ENCODE measurements at places on chromosomes 16 and 17.

- peak; percentile 45 for DNase-seq
Observed at GRCh38 chr17:57104461-57105175, 19.6 kb downstream of the AKAP1 start.

GRCh38 chr16:57863434-57864160 lies 61.3 kb upstream of the KIFC3 start:
- peak; percentile 88 for DNase-seq

GRCh38 chr16:31130899-31131298 lies 4.6 kb downstream of the PRSS8 start:
- no peak for DNase-seq

GRCh38 chr17:28956112-28956511 lies 4.8 kb upstream of the PHF12 start:
- no peak for DNase-seq

GRCh38 chr16:20847550-20847949 lies 41.2 kb downstream of the REXO5 start:
- no peak for DNase-seq

DNA sequence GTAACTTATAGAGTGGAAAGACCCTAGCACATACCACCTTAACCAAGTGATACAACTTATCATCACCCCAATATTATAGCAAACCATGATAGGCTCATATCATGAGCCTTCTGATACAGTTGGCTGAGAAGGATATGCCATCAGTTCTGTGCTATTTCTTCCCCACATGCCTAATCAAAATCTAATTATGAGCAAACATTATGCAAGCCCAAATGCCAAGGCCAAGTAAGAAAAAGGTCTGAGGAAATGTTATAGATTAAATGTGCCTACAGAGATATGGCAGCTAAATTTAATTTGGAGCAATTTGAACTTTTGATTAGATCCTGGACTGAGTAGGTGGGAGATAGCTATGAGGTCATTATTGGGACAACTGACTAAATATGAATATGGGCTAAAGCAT lies 225.9 kb upstream of the PMFBP1 start:
- DNase-seq = no peak

DNA sequence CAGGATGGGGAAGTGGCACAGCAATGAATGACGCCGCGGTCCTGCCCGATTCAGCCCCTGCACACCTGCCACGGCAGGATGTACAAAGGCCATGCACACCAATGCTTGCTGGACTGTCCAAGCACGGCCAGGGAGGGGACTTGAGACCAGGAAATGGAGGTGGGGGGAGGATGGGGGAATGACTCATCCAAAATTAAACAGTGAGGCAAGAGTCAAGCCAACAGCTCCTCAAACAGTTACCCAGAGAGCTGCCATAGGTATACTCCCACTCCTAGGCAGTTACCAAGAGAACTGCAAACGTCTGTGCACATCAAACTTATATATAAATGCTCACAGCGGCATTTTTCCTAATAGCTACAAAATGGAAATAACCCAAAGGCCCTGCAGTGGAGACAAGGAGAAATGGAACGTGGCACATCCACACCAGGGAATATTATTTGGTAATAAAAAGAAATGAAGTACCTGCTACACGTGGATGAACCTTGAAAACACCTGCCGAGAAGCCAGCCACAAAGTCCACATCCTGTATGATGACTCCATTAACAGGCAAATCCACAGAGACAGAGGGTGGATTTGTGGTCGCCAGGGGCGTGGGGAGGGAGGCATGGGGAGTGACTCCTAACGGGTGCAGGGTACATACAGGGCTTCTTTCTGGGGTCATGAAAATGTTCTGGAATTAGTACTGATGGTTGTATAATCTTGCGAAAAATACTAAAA lies 54.1 kb downstream of the VAC14 start:
- DNase-seq = peak; percentile 87

GRCh38 chr16:574021-574760 lies 4.4 kb downstream of the PIGQ start:
- DNase-seq = no peak

DNA sequence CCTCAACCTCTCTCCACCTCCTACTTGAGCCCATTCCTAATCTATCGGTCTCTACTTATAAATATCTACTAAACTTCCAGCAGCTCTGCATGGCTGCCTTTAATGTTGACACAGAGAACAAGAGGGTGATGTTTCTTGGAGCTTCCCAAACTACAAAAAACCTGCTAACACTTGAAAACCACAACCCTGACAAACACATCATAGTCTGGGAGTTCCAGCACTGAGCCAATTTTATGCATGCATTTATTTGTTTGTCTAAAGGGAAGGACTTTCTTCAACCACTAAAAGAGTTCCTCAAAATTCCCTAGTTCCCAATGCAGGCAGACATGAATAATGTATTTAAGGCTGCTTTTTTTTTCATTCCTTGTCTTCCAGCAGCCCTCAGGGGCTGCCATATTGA lies 331.8 kb upstream of the XYLT1 start:
- no peak for DNase-seq

DNA sequence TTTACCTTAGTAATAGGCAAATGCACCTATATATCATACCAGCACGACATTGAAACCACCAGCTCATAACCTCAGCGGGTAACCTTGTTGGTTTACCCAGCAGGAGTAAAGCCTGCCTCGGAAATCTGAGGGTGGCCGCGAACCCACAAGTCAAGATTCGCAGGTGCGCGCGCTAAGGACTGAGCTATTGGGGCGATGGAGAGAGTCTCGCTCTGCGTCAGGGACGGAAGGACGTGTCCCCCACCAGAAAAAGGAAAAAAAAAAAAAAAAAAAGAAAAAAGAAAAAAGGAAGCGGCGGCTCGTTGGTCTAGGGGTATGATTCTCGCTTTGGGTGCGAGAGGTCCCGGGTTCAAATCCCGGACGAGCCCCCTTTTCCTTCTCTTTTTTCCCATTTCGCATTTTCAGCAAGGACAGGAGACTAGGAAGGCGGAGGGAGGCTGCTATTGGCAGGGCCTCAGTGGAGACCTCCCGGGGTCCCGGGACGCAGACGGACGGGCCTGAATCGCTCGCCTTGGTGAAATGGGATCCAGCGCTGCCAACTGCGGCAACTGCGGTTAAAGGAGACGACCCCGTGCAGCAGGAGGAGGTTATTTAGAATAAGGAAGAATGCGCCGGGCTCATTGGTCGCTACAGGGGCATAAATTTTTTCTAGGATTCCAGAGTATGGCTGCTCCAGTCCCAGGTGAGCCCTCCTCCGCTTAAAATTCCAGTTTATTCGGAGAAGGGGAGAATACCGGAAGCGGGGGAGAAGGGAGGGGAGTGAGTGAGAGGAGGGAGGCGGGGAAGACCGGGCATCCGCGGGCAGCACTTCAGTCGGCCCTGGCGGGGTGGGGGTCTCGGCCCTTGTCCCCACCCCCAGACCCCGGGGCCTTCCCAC lies at the start of gene OR1F1:
Gene OR1F1 (plus strand): TSS at position 407 of the 877 bp plus-strand sequence.
- peak; percentile 45 for DNase-seq

GRCh38 chr16:35552763-35553162 lies 2093.4 kb downstream of the TP53TG3F start:
- no peak for DNase-seq

DNA sequence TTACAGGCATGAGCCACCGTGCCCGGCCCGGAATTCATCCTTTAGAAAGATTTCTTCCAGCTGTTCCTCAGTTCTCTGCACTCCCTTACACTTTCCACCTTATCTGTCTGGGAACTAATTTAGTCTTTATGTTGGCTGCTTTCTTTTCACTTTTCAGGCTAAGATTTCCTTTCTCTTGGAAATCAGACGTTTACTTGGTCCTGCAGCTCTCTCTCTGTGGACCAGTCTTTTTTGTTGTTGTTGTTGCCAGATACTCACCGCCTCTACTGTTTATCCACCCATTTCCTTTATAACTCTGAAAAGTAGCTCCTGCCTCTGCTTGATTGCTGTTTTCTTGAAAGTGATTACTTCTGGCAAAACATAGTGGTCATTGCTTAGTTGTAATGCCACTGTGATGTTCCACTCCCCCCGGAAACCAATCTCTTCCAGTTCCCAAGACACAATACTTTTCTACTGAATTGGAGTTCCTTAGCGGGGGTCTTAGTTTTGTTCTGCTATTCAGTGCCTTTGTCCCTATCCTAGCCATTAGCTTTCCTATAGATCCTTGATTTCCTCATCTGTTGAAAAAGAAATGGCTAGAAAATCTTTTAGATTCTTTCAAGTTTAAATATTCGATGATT lies 6.2 kb downstream of the NF1 start:
- DNase-seq = no peak

GRCh38 chr16:86306811-86307513 lies 203.4 kb upstream of the FOXF1 start:
- no peak for DNase-seq

DNA sequence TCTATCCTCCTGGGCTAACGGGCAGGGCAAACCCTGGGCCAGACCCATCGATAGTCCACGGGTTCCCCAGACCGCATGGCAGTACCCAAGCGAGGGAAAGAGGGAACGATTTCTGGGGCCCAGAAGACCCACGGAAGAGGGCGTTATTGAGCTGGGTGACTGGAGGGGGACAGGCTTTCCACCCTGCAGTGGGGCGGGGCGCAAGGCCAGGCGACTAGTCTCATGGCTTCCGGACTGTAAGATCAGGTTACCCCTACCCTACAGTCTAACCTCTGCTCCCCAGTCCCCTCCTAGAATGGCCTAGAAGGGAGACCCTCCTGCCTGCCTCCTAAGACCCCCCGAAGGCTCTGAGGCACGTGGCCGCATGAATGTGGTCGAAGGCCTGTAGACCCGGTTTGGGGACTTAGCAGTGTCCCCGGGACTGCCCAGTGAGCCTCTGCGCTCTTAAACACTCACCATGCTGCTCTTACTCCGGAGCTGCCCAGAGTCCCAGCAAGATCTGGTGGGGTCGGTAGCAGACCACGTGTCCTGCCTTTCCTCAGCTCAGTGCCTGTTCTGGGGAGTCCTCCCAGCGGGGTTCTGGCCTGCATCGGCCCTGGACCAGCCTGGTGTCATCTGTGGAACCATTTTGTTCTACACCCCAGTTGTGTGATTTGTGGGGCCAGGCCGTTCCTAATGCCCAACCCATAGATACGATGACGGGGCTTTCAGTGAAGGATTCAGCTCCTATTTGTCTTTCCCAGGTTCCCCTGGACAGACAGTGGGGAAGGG lies 13.2 kb upstream of the AURKB start:
- peak; percentile 84 for DNase-seq

DNA sequence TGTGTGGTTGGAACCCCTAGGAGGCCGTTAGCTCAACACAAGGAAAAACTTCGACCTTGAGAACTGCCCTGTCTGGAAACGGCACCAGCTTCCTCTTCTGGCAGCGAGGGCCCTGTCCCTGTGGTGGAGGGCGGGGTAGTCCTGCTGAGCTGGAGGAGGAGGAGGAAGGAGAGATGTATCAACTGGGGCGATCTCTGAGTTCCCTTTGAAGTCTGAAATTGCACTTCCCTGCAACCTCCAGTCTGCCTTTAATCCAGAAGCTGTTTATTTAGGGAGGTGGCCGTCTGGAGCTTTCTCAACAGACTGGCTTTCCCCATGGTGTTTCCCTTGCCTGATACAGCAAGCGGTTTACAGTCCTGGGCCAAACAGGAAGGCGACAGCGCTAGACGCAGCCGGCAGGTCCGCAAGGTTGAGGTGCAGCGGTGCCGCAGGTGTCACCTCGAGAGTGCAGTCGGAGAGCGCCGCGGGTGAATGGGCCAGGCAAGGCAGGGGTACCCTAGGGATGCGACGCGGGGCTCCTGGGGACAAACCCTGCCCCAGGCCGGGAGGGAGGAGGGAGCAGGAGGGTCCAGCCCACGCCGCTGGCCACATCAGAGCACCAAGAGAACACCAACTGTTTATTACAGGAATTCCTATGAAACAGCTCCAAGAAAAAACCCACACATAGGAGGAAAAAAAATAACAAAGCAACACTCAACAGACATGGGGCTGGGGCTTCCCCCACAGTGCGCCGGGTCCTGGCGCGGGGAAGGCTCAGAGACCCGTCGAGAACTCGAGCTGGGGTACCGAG lies 11.4 kb upstream of the MRPS23 start:
- no peak for DNase-seq

GRCh38 chr16:57537581-57538234 lies 1.3 kb upstream of the CCDC102A start:
- DNase-seq = no peak

DNA sequence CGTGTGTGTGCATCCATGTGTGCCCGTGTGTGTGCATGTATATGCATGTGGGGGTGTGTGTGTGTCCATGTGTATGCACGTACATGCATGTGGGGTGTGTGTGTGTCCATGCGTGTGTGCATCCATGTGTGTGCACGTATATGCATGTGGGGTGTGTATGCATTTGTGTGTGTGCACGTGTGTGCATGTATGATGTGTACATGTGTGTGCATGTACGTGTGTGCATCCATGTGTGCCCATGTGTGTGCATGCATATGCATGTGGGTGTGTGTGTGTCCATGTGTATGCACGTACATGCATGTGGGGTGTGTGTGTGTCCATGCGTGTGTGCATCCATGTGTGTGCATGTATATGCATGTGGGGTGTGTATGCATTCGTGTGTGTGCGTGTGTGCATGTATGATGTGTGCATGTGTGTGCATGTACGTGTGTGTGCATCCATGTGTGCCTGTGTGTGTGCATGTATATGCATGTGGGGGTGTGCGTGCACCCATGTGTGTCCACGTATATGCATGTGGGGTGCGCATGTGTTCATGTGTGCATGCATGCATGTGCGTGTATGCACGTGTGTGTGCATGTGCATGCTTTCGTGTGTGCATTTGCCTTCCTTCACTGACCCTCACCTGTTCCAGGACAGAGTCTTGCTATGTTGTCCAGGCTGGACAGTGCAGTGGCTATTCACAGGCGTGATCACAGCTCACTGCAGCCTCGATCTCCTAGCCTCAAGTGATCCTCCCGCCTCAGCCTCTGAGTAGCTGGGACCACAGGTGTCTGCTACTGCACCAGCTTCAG lies 129.6 kb upstream of the TNRC6C start:
- no peak for DNase-seq

DNA sequence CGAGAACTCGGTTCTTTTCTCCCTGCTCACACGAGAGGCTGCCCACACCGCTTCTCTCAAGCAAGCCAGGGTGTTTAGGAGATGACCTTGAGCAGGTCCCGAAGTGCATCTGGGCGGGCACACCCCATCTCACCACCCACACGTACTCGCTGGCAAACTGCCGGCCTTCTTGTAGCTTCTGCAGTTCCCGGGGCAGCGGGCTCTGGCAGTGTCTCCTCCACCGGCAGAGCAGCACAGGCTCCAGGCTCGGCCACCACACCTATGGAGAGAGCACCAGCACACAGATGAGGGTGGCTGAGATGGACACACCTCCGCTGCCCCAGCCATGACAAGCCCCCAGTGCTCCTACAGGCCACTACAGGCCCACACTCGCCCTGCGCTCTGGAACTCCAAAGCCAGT lies 23.5 kb downstream of the ZNF276 start:
- no peak for DNase-seq

DNA sequence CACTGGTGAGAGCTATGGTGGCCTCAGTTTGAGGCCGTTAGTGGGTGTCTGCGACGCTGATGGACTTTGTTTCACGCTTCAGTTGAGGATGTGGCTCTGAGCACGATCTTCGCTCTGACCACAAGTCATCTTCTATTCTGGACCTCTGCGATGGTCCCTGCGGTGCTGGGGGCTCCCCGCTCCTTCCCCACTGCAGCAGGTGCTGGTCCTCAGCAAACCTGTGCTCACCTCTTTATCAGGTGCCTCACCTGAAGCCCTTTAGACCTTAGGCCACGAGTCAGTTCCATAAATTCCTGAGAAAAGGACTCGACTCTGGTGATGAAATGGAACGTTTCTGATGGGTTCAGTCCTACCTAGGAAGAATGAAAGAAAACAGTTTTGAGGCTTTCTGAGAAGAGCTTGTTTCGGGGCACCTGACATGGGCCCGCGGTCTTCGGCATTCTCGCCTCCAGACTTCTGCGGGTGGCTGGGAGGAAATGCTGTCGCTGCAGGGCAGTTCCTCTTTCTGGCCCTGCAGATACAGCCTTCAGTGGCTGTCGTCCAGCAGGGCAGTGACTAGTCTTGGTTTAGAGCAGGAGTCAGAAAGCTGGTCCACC lies 4.7 kb downstream of the KCTD5 start:
- no peak for DNase-seq
